Pancreas (tissue), 10 donors: ENCODE measurements at places on chromosomes 5 and 9.

DNA sequence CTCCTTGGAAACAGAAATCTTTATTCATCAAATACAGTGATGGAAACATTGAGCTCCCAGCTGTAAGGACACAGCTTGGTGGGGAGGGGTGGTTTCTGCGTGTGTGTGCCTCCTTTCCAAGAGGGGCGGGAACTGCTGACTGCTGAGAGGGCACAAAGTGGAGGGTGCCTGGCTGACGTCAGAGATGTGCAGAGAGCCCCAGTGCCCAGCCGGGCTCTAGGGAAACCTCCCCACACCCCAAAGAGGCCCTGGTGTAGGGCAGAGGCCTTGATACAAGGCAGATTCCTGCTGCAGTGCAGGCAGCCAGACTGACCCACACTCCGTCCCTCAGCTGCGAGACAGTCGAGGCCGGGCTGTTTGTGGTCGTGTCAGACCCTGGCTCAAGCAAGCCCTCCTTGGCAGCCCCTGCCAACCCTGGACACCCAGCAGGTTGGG, 191.0 kb downstream of the CACNA1B start:
- DNase-seq: no peak

GRCh38 chr5:7714697-7715096, 136.2 kb downstream of the CFAP90 start:
- DNase-seq: no peak

DNA sequence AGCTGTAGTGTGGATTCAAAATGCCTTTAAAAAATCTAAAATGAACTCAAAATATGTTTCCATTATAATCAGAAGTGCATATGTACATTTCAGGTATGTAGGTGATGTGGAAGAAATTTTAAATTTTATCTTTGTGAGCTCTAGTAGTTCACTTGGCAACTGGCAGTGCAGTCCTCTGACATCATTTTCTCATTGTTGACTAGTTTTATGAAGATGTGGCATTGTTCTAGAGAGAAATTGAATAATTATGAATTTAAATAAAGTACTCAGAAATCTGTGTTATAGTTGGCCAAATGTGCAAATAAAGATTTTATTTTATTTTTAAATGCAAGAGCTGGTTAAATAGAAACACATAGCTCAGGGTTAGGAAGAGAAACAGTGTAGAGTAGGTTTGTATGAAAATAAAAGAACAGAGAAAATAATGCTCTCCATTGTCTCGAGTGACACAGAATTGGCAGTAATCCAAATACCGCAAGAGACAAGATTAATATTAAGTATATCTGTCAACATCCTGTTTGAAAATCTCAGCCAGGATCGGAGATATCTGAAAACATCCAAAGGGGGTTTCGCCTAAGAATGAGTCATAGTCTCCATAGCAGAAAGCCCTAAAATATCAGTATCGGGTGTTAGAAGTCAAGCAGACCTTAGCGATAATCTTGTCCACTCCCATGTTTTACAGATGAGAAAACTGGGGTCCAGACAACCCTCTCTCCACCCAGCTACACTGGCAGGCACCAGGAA, 189.4 kb downstream of the CCDC192 start:
- no peak for DNase-seq

GRCh38 chr9:21322911-21323461, 12.2 kb downstream of the KLHL9 start:
- DNase-seq: no peak

DNA sequence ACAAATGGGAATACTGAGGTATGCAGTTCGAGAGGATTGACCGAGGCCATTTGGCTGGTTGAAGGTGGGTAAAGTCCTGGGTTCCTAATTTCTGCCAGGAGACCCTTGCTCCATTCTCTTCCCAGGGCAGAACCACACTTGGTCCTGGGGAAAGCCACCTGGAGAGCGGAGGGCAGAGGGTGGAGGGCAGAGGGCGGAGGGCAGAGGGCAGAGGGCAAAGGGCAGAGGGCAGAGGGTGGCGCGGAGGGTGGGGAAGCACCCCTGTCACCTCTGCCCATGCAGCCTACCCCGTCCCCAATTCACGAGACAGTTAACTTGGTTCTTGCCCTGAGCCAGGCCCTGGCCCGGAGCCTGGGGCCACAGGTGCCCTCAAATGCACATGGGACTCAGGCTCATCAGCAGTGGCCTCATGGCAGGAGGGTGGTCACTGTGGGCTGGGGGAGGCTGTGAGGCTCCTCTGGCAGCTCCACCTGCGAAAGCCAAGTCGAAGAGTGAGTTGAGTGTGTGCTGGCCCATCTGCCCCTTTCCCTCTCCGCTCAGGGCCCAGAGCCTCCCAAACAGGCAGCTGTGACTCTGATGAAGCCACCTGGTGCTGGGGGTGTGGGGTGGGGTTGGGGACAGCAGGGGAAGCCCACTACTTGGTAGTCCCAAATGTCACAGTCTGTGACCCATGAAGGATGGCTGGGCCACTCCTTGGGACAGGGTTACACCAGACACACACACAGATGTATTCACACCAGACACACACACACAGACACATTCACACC, 28.0 kb upstream of the FCN1 start:
- no peak for DNase-seq

DNA sequence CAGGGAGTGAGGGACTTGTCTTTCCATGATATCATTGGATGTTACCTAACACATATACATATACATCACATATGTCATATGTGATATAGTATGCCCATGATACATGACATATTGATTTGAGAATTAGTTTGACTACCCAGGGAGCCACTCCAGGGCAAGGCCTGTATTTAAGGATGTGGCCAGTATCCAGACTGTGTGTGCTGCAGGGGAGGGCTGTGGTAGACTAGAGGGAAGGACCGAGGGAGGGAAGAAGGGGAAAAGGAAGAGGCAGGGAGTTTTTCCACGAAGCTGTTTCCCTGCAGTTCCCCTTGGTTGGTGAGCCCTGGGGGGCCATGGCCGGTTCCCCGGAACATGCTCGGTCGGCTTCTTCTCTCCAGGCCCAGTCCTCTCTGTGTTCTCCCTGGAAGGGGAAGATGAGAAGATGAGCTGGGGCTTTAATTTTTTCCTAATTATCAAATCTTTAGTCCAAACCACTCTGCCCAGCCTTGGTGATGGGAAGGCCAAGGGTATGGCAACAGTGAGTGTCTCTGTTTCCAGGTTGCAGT, 48.7 kb downstream of the NSUN2 start:
- no peak for DNase-seq

GRCh38 chr9:2362150-2362549, 259.4 kb upstream of the VLDLR start:
- no peak for DNase-seq

DNA sequence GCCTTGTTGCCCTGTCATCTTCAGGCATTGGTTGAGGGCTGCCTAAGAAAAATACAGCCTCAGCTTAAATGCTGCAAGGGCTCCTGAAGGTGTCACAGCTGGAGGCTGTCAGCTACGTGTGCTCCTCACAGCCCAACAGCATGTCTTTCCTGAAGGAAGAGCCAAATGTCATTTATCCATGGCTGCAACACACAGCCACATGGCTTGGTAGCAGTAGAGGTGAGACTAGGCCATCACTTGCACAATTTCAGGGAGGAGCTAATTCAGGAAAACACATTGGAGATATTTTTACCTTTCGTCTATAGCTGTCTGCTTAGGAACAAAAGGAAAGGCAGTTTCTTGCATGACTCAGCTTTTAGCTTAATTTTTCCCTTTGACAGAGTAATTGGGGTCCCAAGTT, 260.7 kb downstream of the SYK start:
- DNase-seq: no peak

GRCh38 chr5:173645890-173646574, 29.6 kb upstream of the BOD1 start:
- no peak for DNase-seq

GRCh38 chr5:75200776-75201175, 35.9 kb downstream of the ANKRD31 start:
- DNase-seq: no peak

DNA sequence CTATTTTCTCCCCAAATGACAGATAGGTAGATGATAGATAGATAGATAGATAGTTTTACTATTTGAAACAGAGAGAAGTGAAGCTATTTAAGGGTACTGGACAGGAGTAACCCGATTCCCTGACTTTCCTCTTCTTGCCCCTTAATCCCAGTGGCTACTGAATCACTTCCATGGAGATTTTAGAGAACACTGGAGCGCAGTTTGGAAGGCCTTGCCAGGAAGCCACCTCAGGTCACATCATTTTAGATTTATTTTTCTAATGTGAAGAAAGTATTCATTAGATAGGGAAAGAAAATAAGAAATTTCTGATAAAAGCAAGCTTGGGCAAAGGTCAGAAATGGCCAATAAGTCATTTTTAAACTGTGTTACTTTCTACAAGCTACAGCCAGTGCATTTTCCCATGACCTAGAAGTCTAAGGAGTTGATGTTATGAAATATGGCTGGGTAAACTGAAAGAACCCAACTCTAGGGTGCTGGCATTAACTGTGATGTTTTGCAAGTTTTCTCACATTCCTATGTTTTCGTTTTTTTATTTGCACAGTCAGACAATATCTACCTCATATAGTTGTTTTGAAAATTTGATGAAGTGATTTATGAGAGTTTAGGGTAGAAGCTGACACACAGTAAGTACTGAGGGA, 544.7 kb upstream of the PTGER4 start:
- no peak for DNase-seq

GRCh38 chr5:52838326-52839015, 50.8 kb downstream of the ITGA1 start:
- DNase-seq: no peak

- peak; percentile 80 for DNase-seq
Measured at GRCh38 chr5:122311961-122312590, at the start of gene SNCAIP. TSS of gene SNCAIP (plus strand) at chr5:122312237. CDS start at chr5:122391135, 78,898 bp downstream.

DNA sequence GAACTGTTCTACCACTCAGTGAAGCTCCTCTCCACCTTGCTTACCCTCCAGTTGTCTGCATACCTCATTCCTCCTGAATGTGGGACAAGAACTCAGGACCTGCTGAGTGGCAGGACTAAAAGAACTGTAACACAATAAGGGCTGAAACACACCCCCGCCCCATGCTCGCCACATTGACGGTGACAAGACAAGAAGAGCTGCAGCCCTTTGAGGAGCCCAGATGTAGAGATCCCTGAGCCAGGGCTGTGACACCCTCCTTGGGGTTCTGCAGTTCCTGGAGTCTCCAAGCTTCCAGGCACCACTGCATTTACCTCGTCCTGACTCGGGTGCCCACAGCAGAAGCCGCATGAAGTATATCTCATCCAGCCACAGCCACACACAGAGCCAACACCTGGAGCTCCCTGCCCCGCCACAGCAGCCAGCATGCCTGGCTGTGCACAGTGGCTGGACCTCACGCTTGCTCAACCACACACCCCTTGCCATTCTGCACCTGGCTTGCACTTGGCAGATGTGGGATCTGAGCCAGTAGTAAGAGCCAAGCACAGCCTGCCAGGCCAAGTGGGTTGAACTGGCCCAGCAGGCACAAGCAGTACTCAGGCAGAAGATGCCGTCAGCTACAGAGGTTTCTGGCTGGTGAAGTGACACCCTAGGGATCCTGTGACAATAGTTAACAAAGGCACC, 166.1 kb downstream of the RNF180 start:
- DNase-seq: peak; percentile 43

- DNase-seq: peak; percentile 20
Measured at GRCh38 chr5:88883059-88883835, at the start of gene MEF2C. TSS of gene MEF2C (minus strand) at chr5:88883184. CDS start at chr5:88823788, 59,396 bp downstream.

- DNase-seq: no peak
Measured at GRCh38 chr9:123395689-123396511, 39.9 kb downstream of the CRB2 start.

- no peak for DNase-seq
Measured at GRCh38 chr5:173640156-173640804, 23.8 kb upstream of the BOD1 start.

- no peak for DNase-seq
Measured at GRCh38 chr9:4422495-4422894, 67.8 kb upstream of the SLC1A1 start.

GRCh38 chr9:118651511-118651910, 717.7 kb downstream of the BRINP1 start:
- DNase-seq: no peak

DNA sequence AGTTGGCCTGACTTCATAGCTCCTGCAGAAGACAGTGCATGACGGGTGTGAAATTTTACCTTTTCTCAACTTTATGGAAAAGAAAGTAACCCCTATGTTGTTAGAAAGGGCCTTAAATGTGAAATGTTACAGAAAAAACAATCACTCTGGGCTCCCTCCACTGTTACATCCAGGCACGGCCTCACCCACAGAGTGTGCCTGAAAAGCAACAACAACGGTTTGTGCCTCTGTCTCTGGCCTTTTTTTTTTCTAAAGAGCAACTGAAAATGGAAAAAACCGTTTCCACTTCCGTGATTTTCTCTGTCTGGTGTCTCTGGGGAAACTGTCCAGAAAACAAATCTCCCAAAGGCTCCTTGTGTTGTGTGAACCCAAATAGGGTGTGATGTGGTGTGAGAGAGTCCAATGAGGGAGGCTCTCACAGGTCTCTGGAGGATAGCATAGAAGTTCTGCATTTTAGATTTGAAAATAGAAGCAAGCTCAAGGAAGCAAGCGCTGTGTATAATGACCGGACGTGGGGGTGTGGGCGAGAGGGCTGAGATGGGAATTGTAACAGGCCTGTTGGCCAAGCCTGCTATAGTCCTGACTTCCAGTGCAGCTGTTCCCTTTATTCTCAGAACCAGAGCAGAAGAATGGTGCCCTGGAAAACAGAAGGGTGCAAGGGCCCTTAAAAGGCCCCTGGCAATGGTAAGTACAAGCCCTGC, 221.8 kb upstream of the TUT7 start:
- DNase-seq: no peak

DNA sequence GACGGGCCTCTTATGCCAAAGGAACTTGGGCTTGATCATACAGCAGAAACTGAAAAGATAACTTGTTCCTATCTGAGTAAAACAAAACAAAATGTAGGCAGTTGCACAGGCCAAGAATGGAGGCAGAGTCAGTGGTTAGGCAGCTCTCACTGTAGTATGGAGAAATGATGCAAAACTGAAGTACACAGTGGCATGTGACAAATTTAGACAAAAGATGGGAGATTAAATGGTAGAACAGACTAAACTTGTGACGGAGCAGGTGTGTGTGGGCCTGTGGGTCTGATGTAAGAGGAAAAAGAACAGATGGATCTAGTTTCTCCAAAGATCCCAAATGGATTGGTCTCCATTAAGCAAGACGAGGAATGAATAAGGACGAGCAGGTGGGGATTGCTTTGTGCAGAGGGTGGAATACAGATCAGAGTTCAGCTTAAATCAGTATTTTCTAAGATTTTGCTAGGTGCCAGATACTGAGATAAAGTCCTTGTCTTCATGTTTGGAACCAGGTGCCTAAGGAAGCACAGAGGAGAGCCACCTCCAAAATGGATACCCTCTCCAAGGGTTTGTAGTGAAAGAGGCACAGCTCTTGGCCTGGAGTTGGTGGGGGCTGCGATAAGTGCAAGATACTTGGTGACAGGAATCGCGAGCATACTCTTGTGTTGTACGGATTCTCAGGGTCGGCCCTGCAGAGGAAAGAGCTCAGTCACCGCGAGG, 722 bp upstream of the DCP2 start:
- DNase-seq: no peak

- DNase-seq: no peak
Measured at GRCh38 chr9:114770991-114771390, 34.8 kb downstream of the TNFSF15 start.
